ENCODE measurements at places on chromosomes 16 and 17. TPM values are rescaled to one million over a fixed set of nuclear protein-coding genes. Genes with fewer than 3 reads are reported as not detected.

Gene TMEM100
- total RNA-seq, result 0.91 TPM

Gene PDIA2
- total RNA-seq, result not detected

Gene TMC8
- total RNA-seq, result not detected

Gene HS3ST3B1
- 4.6 TPM for total RNA-seq

Gene KCNG4
- not detected for total RNA-seq

Gene GPT2
- total RNA-seq, result 13.4 TPM

Gene RUNDC3A
- total RNA-seq, result 0.13 TPM

Gene CAPN15
- total RNA-seq, result 24.6 TPM

Gene TBX4
- 18.2 TPM for total RNA-seq

Gene PRSS33
- total RNA-seq, result not detected

Gene MARVELD3
- 0.11 TPM for total RNA-seq

Gene TBC1D3I
- not detected for total RNA-seq

Gene OSGIN1
- 4.1 TPM for total RNA-seq

Gene CRHR1
- not detected for total RNA-seq

Gene PRAC2
- total RNA-seq, result not detected

Gene KRTAP4-3
- not detected for total RNA-seq

Gene HSPB9
- total RNA-seq, result not detected

Gene C1QTNF1
- total RNA-seq, result 39.5 TPM

Gene SLC12A3
- not detected for total RNA-seq

Gene ZG16B
- total RNA-seq, result 3.7 TPM

Gene KIAA0753
- total RNA-seq, result 20.9 TPM

Gene PDE6G
- total RNA-seq, result 0.54 TPM

Gene RSL1D1
- 173 TPM for total RNA-seq

Gene GJC1
- total RNA-seq, result 8.2 TPM

Gene RNF112
- total RNA-seq, result 3.5 TPM

Gene SPATA33
- 3.1 TPM for total RNA-seq

Gene LIMD2
- total RNA-seq, result 2.2 TPM

Gene NOTUM
- not detected for total RNA-seq

Gene ASGR1
- total RNA-seq, result 0.65 TPM

Gene MYH13
- not detected for total RNA-seq

Gene RASD1
- total RNA-seq, result 13.9 TPM

Gene CNTROB
- total RNA-seq, result 24.4 TPM

Gene SBK1
- not detected for total RNA-seq

Gene PCGF2
- 3.8 TPM for total RNA-seq

Gene SRCIN1
- total RNA-seq, result under 0.01 TPM

Gene CCL5
- total RNA-seq, result 0.43 TPM

Gene SLX4
- total RNA-seq, result 6.1 TPM

Gene METRN
- total RNA-seq, result 39.6 TPM

Gene KRTAP4-5
- total RNA-seq, result not detected

Gene CORO1A
- 1.2 TPM for total RNA-seq

Gene RNF43
- total RNA-seq, result not detected

Gene CDH15
- 0.22 TPM for total RNA-seq

Gene TEKT1
- total RNA-seq, result not detected

Gene CX3CL1
- total RNA-seq, result 0.65 TPM

Gene GPR142
- total RNA-seq, result not detected

Gene TAT
- not detected for total RNA-seq

Gene MT3
- total RNA-seq, result not detected

Gene CDT1
- total RNA-seq, result 5.4 TPM

Gene PRSS8
- total RNA-seq, result not detected

Gene DNAI2
- total RNA-seq, result not detected

Gene RHBDF1
- 27.4 TPM for total RNA-seq

Gene ANKFY1
- 49.9 TPM for total RNA-seq

Gene SCN4A
- total RNA-seq, result 0.13 TPM

Gene PPP1R9B
- 51.7 TPM for total RNA-seq

Gene PNMT
- not detected for total RNA-seq

All from articular chondrocyte of knee joint (primary cell).